Activated T-helper 17 cell treated with anti-CD3 and anti-CD28 coated beads, Interleukin-2, amount 50 U/mL, for 72 hours (primary cell): ENCODE measurements at places on chromosomes 13 and 19. TPM values are rescaled to one million over a fixed set of nuclear protein-coding genes. Genes with fewer than 3 reads are reported as not detected.
A peak's percentile ranks its signal among the peaks of the same experiment; 100 is the strongest.

GRCh38 chr13:30421093-30422053 lies 920 bp upstream of the UBE2L5 start:
- peak; percentile 71 for ATAC-seq

- ATAC-seq = no peak
Observed at GRCh38 chr13:28137596-28137995, 749 bp upstream of the PAN3 start.

GRCh38 chr19:5285311-5285710 lies 55.3 kb downstream of the PTPRS start:
- no peak for ATAC-seq

- ATAC-seq = no peak
Observed at GRCh38 chr19:678791-679388, 2.7 kb downstream of the FSTL3 start.

Gene NALCN
- total RNA-seq = not detected

Gene CBLC
- not detected for total RNA-seq
